ENCODE measurements at places on chromosomes 2 and 18. TPM values are rescaled to one million over a fixed set of nuclear protein-coding genes. Genes with fewer than 3 reads are reported as not detected.

- H3K36me3 ChIP-seq = no peaks in the 10 kb centered on the region
- no peak for DNase-seq
- H3K4me3 ChIP-seq = no peak overlapping the region
- no peak overlapping the region for H3K27ac ChIP-seq
- no peaks in the 10 kb centered on the region for H3K4me1 ChIP-seq
- no peaks in the 10 kb centered on the region for H3K27me3 ChIP-seq
These were observed 54.5 kb upstream of the ROCK2 start for GRCh38 chr2:11398750-11399437.

DNA sequence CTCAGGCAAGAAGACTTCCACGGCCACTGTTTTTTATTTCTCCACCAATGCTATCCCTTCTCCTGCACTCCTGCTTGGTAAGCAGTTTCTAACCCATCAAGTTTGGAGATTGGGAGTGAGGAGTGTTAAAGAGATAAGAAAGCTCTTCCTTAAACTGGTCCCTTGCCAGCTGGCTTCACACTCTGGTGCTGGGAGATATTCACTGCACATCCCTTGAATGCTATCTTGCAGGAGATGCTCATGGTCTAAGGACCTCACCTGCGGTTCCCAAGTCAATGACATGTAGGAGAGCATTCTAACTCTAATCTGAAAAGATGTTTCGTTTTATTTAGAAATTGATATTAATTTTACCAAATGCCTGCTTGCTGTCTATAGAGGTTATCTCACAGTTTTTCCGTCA lies 28.2 kb upstream of the CYRIA start:
- no peak overlapping the region for H3K4me3 ChIP-seq
- no peaks in the 10 kb centered on the region for H3K36me3 ChIP-seq
- no peak for DNase-seq

GRCh38 chr2:40746191-40746590 lies 294.3 kb upstream of the SLC8A1 start:
- no peak overlapping the region for H3K4me3 ChIP-seq
- no peak for DNase-seq
- no peaks in the 10 kb centered on the region for H3K27me3 ChIP-seq
- H3K36me3 ChIP-seq = no peaks in the 10 kb centered on the region

DNA sequence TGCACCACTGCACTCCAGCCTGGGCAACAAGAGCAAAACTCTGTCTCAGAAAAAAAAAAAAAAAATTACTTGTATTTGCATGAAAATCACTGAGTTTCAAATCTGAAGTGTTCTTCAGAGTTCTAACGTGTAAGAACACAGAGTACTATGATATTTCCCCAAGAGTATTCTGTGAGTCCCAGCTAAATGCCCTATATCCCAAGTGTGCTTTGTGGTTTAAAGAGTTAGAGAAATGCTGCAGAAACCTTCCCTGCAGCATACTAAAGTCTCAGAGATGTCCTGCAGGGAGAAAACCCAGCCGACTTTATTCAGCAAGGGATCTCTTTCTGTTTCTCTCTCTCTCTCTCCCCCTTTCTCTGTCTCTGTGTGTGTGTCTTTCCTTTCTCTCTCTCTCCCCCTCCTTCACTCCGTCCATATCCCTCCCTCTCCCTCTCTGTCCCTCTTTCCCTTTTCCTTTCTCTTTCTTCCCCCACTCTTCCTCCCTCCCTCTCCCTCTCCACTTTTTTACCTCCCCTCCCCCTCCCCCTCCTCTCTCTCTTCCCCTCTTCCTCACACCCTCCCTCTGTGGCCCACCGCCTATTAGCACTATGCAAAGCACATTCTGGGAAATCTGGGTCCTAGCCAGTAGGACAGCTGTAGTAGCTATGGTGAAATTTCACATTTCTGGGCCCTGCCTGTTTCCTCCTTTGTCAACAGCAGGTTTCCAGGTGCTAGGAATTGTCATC lies 54.2 kb downstream of the ACTR2 start:
- no peaks in the 10 kb centered on the region for H3K36me3 ChIP-seq
- no peaks in the 10 kb centered on the region for H3K4me1 ChIP-seq
- no peaks in the 10 kb centered on the region for H3K27me3 ChIP-seq
- no peak for DNase-seq

GRCh38 chr2:240394549-240394948 lies 40.9 kb upstream of the GPC1 start:
- no peaks in the 10 kb centered on the region for H3K27me3 ChIP-seq
- H3K36me3 ChIP-seq = no peaks in the 10 kb centered on the region
- DNase-seq = no peak
- H3K27ac ChIP-seq = no peak overlapping the region
- no peak overlapping the region for H3K4me3 ChIP-seq

DNA sequence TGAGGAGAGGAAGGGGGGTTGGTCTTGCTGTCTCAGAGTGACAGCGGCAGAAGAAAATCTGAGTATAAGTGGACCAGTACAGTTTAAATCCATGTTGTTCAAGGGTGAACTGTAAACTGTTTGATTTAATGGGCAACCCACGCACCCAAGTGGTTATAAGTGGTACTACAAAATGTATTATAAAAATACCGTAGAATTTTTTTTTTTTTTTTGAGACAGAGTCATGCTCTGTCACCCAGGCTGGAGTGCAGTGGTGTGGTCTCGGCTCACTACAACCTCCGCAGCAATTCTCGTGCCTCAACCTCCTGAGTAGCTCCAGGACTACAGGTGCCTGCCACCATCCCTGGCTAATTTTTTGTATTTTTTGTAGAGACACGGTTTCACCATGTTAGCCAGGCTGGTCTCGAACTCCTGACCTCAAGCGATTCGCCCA lies 2.1 kb upstream of the CHCHD5 start:
- no peak overlapping the region for H3K27ac ChIP-seq
- H3K36me3 ChIP-seq = 0 out of 2 replicates have a peak, but pooled peaks cover 2% of the 10 kb centered on the region
- H3K27me3 ChIP-seq = no peaks in the 10 kb centered on the region
- peaks cover 28% of the 10 kb centered on the region for H3K4me1 ChIP-seq

The ACKR3 gene
- 0.20 TPM for total RNA-seq

The HDLBP gene
- total RNA-seq = 462 TPM

The SGPP2 gene
- 1.6 TPM for total RNA-seq

Measured in HCT116 (cell line).